ENCODE measurements at places on chromosomes 2 and 18.

DNA sequence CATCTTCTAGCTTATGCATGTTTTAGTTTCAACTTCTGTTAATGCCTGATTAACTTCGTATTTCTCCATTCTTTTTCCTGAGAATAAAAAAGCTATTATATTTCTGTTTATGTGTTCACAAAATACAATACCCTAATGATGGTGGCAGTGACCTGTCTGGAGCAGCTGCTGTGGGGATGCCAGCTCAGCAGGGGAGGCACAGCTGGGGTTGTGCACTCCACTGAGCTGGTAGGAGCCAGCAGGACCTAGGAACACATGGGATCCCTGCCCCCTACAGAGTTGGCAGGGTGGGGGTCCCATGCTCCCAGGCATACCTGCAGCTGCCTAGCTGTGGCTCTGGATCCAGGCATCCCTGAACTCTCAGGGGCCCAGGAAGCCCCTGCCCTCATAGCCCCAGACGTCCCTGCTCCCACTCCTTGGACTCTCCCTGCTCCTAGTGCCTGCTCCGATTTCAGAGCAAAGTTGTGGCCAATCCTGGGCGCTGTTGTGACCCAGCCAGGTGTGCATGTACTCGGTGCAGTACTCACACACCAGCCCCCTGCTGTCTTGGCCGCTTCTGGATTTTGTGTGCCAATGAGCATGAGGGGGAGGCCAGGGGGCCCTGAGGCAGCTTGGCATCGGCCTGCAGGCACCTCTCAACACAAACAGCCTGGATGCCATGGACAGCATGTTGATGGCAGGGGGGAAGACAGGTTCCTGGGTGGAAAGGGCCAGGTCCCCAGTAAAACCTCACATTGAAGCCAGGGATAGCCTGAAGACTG is 546.0 kb downstream of the ZNF804A start:
- no peak for DNase-seq

DNA sequence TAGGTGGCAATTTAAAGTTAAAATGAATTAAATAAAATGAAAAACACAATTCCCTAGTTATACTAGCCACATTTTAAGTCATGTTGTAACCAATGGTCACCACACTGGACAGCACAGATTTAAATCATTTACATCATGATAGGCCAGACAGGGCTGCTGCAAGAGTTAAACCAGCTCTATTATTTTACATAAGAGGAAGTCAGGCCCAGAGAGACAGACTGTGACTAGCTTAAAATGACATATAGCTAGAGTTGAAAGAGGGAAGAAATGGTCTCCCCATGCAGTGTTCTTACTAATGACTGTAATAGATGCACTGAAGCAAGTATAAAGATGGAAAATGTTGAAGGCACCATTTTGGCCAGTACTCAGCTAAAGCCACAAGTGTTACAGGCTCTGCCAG is 69.6 kb downstream of the SLC66A3 start:
- DNase-seq = no peak

- DNase-seq = no peak
Observed at GRCh38 chr18:43077510-43078308, 37.8 kb downstream of the RIT2 start.

DNA sequence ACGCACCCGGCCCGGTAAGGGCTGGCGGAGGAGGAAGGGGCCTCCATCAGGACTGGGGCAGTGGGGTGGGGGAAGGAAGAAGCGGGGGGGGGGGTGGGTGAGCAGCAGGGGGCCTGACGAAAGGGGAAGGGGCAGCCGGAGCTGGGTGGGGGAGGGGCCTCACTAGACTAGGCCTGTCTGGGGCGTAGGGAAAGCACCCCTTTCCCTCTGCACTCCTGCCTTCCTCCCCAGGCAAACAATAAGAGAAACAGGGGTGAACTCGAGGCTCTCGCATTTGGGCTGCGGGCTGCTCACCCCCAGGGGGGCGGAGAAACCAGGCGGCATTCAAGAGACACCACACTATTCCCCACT is 82.7 kb upstream of the POMC start:
- no peak for DNase-seq

DNA sequence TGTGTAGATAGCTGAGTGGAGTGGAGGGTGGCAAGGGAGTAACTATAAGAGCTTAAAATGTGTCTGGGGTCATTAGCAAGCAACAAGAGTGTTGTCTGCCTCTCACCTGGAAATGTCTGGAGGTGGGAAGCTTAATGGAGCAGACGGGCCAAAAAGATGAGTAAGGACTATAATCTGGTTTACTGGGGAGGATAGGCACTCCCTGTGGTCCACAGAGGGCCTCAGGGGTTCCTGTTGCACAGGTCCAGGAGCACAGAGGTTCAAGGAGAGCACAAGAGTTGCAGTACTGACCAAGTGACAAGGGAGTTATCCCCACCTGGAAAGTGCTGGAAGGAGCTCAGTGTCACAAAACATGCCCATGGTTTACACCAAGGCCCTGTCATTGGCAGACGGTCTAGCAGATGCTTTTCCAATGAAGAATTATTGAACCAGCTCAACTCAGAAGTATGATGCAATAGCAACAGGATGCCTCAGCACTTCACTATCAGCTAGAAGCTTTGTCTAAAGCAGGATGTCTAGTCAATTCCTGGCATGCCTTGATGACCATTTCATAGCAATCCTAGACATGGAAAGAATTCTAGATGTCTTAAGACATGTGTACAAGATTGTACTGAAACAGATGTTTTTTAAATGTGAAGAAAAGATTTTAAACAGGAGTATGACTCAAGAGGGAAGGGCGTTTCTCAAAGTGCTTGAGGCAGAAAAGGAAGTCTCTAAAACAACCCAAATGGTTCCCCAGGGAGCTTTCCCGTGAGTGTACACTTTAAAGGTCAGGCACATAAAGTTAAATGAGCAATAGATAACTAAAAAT is 62.9 kb upstream of the SERPINE2 start:
- DNase-seq = peak; percentile 35

- no peak for DNase-seq
Observed at GRCh38 chr2:209476367-209477208, 52.7 kb downstream of the MAP2 start.

DNA sequence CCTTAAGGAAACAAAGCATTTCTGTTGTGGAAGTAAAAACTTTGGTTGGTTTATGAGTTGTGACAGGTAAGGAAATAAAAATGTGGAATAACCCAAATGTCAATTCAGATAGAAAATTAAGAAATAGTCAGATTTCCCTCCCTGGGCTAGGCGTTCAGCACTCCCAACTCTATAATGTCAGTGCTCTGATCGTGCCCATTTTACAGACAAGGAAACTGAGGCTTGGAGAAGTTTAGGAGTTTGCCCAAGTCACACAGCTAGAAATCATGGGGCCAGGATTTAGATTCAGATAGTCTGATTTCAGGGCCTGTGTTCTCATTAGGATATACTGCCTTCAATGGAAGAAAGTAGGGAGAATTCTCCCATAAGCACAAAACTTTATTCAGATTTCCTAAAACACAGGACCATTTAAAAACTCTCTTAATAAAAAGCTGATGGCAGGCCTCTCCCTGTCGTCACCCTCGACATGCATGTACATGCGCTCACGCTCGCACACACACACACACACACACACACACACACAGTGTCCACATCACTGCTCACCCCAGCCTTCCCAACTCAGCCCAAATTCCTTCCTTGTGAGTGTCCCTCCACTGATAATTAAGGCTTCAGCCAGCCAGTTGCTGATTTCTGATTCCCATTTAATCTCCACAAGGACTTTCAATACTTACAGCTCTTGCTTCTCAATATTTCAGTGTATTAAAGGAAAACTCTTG is 49.1 kb upstream of the SLC14A2 start:
- DNase-seq = no peak

GRCh38 chr18:33097126-33097525 is 324.3 kb upstream of the KLHL14 start:
- DNase-seq = no peak

DNA sequence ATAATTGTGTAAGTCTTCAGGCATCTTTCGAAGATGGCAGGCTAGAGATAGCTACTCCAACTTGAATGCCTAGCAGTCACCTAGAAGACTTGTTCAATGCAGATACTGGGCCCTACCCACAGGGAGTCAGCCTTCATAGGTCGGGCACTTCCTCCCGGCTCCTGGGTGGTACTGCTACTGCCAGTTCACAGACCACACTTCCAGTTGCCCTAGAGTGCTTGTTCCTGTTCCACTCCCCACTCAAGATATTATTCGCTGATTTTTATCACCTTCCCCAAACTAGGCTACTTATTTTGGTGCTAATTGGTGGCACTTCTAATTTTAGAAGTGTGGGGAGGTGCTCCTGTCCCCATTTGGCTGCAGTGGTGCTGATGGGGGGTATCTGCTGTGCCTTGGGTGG is 34.2 kb downstream of the INPP4A start:
- DNase-seq = no peak

DNA sequence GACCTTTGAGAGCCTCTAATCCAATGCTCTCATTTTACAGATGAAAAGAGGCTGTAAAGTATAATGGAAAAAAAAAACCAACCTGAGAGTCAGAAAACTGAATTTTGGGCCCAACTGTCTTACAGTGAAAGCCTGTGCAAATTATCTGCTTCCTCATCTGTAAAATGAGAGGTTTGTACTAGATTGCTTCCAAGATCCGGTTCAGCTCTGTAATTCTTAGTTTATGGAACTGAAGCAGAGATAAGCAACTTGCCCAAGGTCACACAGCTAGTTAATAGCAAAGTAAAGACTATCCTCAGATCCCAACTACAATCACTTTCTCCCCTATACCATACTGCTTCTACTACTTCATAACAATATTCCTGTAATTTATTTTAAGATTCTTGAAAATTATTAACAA is 6.3 kb downstream of the TLK1 start:
- no peak for DNase-seq

DNA sequence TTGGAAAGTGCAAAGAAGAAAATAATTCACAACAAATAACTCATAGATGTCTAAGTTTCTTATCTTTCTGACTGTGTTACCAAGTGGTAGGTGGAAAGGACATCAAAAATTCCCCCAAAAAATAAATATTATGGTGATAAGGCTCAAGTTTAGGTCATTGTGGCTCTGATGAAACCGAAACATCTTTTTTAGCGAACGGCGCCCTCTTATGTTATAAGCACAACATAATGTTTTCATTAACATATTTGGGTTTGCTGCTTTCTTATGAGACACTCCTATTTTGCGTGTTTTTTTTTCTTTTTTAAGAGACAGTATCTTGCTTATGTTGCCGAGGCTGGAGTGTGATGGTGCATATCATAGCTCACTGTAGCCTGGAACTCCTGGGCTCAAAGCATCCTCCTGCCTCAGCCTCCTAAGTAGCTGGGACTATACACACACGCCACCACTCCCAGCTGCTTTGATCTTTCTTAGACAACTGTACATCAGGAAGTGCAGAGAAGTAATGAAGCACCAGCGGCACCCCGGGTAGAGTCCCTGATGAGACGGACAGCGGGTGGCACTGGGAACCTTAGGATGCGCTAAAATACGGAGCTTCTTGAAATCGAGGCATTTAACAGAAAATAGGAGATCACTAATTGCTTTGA is 38.5 kb upstream of the SLC35G4 start:
- no peak for DNase-seq

GRCh38 chr18:3104190-3105054 is 91.5 kb upstream of the LPIN2 start:
- no peak for DNase-seq

GRCh38 chr2:217206016-217206725 is 346.3 kb upstream of the TNP1 start:
- no peak for DNase-seq

- no peak for DNase-seq
Observed at GRCh38 chr18:57475408-57475807, 40.2 kb downstream of the ONECUT2 start.

DNA sequence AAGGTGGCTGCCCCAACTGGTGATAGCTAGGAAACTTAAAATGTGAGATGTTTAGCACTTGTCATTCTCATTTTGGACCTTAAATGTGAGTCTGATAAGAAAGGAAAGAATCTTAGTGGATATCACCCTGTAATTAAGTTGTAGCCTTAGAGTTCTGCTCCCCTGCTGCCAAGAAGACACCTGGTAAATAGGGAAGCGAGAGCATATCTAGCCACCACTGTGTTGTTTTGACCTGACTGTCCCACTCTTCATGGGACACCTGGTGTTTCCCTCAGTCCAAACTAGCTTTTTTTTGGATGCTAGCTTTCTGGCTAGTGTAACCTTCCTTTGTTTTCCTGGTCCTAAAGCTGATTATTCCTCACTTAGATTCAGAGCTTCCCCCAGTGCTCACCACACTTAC is 357.6 kb downstream of the RAD51AP2 start:
- DNase-seq = no peak

Data from GOT3 (cell line).